ENCODE measurements at places on chromosomes 6 and 20.

GRCh38 chr6:107843400-107843799 is 19.3 kb upstream of the SCML4 start:
- no peak for DNase-seq

DNA sequence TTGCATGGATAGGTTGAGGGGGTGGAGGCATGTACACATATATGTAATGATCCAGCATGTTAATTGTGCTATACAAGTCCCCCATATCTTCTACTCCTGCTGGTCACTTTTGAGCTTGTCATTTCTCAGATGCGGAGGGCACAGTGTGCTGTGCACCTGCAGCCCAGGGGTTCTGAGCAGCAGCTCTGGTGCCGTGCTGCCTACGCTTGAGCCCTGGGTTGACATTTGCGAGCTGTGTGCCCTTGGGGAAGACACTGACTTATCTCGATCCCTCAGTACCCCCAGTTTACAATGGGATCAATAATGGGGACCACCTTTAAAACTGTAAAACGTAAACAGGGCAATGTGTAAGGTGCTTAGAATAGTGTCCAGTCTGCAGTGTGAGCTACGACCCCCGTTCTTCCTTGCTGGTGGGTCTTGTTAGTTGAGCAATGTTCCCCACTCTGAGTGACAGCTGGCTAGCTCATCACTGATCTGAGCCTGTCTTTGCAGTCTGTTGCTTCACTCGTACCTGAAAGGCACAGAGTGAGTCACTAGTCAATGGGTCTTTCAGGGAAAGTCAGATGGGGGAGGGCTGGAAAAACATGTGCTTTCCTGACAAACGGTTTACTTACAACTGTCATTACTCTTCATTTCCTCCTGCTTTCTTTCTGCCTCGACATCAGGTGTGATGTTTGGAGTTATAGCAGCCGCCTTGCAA is 91.7 kb downstream of the SLC2A10 start:
- DNase-seq = no peak

DNA sequence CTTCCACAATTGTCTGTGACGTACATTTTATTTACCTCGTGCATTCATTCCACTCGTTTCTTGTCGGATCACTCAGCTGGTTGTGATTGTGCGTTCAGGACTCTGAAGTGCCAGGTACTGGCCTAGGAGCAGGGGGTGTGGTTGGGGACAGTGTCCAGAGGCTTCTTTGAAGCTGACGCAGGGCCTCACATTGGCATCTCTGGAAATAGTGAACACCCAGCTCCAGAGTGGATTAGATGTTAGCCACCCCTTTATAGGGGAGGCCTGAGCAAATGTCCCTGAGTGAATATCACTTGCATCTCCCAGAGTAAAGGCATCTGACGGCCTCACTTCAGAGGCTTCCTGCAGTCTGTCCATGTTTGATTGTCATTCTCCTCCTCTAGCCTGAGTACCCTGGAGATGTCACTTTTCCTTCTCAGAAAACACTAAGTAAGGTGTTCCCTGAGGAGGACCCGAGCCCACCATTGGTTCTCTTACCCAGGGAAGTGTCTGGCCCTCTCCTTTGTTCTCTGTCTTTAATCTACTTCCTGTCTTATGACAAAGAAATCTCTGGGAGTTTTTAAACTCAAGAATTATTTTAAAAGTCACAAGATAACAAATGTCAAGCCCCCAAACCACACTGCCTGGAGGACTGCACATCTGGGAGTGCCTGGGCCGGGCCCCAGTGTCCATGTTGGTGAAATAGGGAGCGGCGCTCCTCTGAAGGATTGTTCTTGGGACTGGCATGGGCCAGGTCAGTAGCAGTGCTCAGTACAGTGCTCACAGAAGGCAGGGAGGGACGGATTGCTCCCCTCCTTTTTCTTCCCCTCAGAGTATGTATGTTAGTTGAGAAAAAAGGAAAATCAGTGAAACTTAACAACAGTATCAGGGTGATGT is 10.8 kb downstream of the STX16 start:
- DNase-seq = no peak

GRCh38 chr6:162217811-162218493 is 509.6 kb downstream of the PRKN start:
- DNase-seq = no peak

- no peak for DNase-seq
Measured at GRCh38 chr6:36752187-36752885, 54.7 kb downstream of the RAB44 start.

- DNase-seq = no peak
Measured at GRCh38 chr6:151276112-151276740, 36.5 kb downstream of the AKAP12 start.

DNA sequence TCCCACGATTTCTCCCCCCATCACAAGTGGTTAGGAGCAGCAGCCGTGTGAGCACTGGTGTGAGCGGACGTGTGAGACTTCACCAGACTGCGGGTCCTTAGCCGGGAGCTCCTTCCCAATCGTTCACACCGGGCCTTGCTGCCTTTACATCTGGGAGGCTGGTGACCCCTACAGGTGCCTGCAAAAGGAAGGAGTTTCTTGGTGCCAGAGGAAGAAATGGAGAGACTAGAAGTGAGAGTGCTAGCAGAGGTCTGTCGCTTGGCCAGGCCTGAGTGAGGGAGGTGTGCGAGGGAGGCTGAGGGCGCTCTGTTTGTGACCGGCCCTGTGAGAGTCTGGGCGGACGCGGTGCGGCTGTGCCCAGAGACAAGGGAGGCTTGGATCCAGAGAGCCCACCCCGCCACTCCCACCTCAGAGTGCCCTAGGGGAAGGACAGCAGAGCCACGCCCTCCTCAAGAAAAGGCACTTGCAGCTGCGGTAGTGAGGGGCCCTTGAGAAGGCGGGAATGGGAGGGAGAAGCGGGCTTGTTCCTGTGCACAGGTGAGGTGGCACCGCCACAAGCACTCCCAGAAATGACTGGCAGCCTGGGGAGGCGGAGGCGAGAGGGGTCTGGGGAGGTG is 10.0 kb upstream of the ARMC2 start:
- no peak for DNase-seq

DNA sequence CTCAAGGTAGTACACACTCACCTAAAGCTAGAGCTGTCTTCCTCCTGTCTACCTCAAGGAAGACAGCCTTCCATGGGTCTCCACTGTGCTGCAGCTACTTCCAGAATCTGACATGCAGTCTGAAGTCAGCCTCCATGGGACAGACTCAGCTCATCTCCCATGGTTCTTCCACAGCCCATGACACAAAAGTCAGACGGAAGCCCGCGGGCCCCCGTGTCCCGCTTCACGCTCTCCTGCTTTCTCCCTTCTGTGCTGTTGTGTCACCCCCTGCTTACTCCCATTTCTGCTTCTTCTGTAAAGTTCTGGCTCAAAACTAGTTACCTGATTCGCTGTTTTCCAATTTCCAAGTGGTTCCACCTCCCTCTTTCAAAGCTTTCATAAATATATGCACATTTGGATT is 184.5 kb downstream of the SYNE1 start:
- DNase-seq = no peak

GRCh38 chr20:6533761-6534479 is 233.6 kb upstream of the BMP2 start:
- DNase-seq = no peak

GRCh38 chr20:62365814-62366369 is 1.2 kb downstream of the LAMA5 start:
- DNase-seq = no peak

DNA sequence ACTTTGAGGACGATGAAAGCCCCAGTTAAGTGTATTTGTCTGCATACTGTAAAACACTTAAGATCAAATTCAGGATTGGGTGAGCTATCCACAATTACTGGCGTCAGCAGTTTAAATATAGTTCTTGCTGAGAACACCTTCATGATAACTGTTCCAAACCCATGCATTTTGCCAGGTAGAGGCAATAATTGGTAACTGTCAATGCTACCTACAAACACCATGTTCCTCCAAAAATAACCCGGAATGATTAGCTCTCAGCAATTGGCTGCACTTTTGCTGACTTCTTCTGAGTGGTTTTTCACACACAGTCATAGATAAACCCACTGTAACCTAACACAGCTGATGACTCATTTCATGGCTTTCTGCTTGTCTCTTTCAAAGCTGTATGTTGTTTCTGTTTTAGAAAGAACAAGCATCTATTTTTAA is 1358.6 kb upstream of the GJE1 start:
- DNase-seq = peak; percentile 10

GRCh38 chr6:130743175-130743574 is 84.0 kb upstream of the SMLR1 start:
- no peak for DNase-seq

- DNase-seq = no peak
Measured at GRCh38 chr6:129239825-129240491, 357.0 kb downstream of the LAMA2 start.

GRCh38 chr20:44856442-44856841 is 29.1 kb upstream of the YWHAB start:
- no peak for DNase-seq

- no peak for DNase-seq
Measured at GRCh38 chr20:43870484-43870883, 44.2 kb upstream of the TOX2 start.

DNA sequence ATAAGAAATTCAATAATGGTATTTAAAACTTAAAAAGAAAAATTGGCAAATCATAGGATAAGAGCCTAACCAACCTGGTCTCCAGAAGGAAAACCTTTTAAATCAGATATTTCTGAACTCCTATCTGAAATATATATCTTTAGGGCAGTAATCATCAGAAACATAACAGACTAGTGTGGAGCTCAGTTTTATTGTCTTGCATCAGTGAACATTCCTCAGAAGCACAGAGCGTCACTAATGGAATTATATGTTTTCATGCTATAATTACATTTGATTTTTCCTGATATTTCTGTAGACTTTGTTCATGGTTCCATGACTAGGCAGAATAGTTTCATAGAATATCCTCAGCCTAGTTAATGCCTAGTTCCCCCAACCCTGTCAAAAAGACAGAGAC is 262.2 kb downstream of the EYA4 start:
- DNase-seq = no peak

DNA sequence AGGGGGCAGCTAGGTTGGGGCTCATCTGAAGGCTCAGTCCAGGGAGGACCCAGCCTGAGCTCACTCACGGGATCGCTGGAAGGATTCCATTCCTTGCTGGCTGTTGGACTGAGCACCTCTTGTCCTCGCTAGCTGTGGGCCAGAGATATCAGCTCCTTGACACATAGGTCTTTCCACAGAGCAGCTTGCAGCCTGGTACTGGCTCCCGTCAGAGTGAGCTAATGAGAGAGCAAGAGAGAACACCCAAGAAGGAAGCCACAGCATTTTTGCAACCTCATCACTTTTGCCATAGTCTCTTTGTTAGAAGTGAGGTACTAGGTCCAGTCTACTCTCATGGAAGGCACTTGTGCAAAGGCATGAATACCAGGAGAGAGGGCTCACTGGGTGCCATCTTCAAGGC is 179.9 kb downstream of the CDC5L start:
- DNase-seq = no peak

DNA sequence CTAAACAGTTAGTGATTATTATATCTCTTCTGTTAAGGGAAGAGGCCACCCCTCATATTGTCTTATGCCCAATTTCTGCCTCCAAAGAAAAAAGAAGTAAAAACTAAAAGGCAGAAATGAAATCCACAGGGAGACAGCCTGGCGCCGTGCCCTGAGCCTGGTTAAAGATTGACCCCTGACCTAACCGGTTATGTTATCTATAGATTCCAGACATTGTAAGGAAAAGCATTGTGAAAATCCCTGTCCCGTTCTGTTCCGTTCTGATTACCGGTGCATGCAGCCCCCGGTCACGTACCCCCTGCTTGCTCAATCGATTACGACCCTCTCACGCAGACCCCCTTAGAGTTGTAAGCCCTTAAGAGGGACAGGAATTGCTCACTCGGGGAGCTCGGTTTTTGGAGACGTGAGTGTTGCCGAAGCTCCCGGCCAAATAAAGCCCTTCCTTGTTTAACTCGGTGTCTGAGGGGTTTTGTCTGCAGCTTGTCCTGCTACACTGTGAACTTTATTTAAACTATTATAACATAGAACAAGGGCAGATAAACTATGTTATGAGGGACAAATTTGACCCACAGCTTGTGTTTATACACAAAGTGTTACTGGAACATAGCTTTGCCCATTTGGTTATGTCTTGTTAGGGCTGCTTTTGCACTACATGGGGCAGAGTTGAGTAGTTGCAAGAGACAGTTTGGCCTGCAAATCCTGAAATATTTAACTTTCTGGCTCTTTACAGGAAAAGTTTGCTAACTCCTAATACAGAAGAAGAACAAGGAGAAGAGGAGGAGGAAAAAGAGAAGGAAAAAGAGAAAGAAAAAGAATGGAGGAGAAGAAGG is 49.6 kb downstream of the CD24 start:
- no peak for DNase-seq

GRCh38 chr6:37382994-37383765 is 29.4 kb downstream of the RNF8 start:
- DNase-seq = no peak

DNA sequence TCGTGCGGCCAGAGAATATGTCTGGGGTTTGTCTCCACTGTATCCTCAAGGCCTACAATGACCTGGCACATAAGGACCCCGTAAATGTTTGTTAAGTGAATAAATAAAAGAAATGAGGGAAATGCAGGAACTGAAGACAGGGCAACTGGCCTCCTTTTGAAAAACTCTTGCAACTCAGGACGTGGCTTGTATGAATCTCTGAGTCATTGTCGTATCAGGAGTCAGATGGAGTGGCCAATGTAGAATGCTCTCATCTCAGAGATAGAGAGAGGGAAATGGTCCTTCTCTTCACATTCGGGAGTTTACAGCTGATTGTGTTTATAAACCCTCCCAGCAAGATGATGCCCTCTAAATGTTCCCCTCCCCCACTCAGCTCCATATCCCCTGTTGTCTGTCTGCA is 57.1 kb downstream of the UST start:
- DNase-seq = no peak

- DNase-seq = no peak
Measured at GRCh38 chr6:17466707-17467106, 73.3 kb downstream of the CAP2 start.

- no peak for DNase-seq
Measured at GRCh38 chr6:7513529-7513928, 27.9 kb upstream of the DSP start.

DNA sequence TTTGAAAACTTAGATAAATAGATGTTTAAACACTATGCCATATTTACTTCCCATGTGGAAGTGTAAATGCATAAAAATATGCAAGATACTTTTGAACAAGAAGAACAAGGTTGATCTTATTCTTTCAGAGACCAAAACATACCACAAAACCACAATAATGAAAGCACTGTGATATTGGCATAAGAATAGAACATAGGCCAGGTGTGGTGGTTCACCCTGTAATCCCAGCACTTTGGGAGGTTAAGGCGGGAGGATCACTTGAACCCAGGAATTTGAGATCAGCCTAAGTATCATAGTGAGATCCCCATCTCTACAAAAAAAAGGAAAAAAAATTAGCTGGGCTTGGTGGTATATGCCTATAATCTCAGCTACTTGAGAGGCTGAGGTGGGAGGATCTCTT is 66.5 kb downstream of the KCNS1 start:
- no peak for DNase-seq

DNA sequence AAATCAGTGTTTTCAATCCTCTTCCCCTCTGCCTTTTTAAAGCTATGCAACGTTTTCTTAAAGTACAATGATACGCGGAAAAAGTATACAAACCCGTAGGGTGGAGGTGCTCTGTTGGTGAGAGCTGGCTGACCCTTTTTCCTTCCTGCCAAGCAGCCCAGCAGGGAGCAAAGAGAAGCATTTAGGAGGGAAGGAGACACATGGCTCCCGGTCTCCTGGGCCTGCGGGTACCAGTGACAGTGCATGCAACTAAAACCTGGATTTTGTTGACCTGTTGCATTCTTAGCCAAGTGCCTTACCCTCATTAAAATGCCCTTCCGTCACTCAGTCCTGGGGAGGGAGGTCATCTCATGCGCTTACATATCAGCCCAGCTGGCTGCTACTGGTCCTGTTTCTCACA is 87.2 kb downstream of the SLX4IP start:
- no peak for DNase-seq

- DNase-seq = peak; percentile 44
Measured at GRCh38 chr6:16494793-16495192, 256.4 kb downstream of the GMPR start.
